Esophagus squamous epithelium (tissue), 5 donors: ENCODE measurements at places on chromosomes 4 and X.

GRCh38 chr4:109412776-109413175, 20.8 kb upstream of the SEC24B start:
- no peak for DNase-seq

GRCh38 chr4:125904802-125905201, 590.0 kb downstream of the FAT4 start:
- DNase-seq: no peak

DNA sequence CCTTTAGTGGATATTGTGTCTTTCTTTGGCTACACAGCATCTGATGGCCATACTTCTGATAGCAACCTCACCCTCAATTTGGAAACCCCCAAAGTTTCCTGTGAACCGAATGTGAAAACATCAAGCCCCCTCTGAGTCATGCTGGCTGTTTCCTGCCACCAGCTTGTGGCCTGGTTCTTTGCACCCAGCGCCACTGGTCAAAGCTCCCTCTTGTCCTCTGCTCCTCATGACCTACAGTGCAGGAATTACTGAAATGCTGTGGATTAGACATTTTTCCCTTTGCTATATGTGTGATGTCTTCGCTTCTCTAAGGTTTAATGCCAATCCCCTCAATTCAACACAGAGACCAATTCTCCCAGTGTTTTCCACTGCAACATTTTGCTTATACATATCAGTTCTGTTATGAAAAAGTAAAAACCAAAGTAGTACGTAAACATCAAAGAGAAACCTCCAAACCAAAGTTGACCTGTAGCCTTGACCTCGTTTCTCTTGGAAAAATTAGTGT, 224.0 kb upstream of the TENM3 start:
- no peak for DNase-seq

DNA sequence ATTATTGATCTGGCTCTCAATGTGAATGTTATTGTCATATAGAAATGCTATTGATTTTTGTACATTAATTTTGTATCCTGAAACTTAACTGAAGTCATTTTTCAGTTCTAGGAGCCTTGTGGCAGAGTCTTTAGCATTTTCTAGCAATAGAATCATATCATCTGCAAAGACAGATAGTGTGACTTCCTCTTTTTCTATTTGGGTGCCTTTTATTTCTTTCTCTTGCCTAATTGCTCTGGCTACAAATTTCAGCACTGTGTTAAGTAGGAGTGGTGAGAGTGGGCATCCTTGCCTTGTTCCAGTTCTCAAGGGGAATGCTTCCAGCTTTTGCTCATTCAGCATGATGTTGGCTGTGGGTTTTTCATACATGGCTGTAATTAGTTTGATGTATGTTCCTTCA, 102.7 kb downstream of the SH3BGRL start:
- no peak for DNase-seq

DNA sequence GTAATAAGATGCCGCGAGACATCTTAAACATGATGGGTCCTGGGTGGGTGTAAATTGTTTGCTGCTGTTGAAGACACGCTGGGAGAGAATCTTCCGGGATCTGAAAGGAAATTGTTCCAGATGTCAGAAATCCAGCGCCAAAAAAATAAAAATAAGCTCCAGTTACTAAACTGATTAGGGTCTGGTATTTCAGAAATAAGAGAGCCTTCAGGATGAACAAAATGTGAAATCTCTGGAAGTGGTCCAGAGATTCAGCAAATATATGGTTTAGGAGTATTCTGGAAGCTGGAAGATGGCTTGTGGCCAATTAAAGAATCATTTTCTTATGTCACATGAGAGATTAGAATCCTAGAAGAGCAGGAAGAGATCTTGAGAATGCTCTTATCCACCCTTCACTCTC, 75.8 kb upstream of the NHS start:
- no peak for DNase-seq

GRCh38 chr4:127698789-127699200, 31.4 kb upstream of the SLC25A31 start:
- no peak for DNase-seq

DNA sequence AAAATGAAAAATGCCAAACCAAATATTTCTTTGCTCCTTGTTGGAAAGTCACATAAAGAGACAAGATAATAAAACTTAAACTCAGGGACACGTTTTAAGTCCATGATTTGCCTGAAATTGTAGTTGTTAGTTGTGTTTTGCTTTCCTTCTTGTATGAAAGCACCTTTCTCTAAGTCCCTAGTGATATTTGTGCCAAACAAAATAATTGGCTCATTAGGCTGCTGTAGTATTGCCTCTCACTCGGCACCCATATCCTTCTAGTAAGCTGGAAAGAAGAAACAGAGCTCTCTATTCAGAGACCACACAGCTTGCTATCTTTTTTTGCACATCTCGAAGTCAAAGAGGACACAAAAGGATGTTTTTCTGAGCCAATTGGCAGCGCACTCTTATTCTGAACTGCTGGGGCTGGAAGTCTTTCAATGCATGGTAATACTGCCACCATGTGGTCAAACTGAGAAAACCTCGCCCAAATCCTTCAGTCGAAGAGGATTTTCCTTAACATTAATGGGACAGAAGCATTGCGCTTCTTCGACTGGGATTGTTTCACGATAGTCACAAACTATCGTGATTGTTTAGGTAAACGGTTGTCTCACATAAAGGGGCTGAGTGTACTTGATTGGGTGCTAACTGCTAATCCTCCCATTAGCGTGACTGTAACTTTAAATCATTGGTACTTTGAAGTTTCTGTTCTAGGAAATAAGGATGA, 571.9 kb upstream of the LCORL start:
- DNase-seq: no peak
